NCI-H1105 treated with DMSO at 0.1 percent for 48 hours (cell line): ENCODE measurements at places on chromosomes 3 and 15.
A peak's percentile ranks its signal among the peaks of the same experiment; 100 is the strongest.

DNA sequence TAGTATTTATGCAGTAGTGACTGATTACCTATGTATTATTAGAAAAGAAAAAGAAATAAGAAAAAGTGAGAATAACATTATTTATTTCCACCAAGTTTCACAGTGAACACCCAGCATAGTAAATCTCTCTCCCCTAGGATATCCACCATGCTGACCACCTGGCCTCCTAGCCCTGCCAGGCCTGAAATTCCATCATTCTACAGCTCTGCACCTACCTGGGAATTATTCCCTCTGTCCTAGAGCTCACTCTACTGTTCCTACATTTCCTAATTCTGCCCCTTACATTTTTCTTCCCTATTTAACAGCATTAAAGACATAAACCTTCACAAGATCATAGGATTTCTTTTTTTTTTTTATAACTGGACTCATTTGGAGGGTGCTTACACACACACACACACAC, 525.3 kb upstream of the PPP2R3A start:
- DNase-seq: peak; percentile 18

DNA sequence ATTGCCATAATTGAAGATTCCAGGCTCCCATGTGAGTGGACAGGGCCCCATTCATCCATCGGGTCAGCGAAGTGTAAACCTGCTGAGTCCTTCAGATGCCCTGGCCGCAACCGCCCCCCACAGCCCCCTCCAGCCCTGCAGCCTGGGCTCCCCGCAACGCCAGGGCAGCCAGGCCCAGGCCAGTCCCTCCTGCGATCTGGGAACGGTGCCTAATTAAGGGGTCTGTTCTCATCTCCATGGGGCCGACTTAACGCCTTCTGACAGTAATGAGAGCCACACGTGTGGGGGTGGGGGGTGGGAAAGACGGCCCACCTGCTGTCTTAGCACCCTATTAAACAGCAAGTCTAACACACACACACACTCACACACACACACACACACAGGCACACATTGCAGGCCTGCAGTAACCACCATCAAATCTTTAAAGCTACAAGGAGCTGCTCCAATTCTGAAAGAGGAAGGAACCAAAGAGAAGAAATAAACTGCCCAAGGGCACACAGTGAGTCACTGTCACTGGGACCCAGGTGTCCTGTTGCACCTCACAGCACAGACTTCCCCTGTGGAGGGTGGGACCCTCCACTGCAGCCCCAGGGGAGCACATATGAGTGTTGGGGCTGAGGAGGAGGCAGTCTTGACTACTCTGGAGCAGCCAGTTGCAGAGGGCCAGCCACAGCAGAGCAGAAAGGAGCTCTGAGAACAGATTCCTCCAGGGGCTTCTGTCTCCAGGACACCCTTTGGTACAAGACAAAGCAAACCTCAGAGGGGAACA, 31.8 kb upstream of the HES1 start:
- DNase-seq: peak; percentile 45

DNA sequence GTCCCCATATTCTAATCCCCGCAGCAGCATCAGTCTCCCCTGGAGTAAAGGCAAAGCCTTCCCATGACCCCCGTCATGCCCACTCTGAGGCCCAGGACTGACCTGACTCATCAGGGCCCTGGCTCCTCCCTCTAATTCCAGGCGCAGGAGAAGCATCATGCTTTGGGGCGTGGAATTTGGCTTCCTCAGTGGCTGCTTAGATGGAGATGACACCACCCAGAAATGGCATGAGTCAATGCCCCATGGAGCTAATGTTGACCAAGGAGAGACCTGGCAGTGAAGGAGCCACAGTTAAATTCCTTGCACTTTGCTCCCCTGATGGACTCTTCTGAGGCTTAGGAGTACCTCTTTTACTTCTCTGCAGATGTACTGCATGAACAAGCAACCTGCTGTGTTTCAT, 204.2 kb upstream of the PROK2 start:
- no peak for DNase-seq

DNA sequence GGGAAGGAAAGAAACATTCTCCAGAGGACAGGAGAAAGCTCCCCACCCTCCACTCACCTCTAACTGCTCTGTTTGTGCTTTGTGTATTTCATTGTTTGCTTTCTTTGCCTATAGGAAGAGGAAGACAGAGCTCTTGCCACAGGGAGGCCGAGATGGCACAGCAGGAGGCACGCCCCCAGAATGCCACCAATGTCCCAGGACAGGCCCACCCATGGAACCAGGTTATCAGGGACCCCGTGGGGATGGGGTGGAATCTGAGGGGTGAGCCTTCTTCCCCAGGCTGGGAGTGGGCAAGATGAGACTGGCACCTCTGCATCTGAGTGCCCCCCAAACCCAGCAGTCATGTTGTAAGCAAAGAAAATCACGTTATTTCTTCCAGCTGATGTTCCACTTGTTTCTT, 155.8 kb downstream of the TBC1D2B start:
- no peak for DNase-seq

- DNase-seq: no peak
Measured at GRCh38 chr3:138401834-138402233, 32.6 kb upstream of the ESYT3 start.

GRCh38 chr3:16406166-16406565, 107.3 kb downstream of the RFTN1 start:
- no peak for DNase-seq

- no peak for DNase-seq
Measured at GRCh38 chr3:183777016-183777618, 48.3 kb downstream of the MAP6D1 start.

- DNase-seq: peak; percentile 100
Measured at GRCh38 chr3:124174476-124174875, 182.6 kb upstream of the ROPN1 start.

DNA sequence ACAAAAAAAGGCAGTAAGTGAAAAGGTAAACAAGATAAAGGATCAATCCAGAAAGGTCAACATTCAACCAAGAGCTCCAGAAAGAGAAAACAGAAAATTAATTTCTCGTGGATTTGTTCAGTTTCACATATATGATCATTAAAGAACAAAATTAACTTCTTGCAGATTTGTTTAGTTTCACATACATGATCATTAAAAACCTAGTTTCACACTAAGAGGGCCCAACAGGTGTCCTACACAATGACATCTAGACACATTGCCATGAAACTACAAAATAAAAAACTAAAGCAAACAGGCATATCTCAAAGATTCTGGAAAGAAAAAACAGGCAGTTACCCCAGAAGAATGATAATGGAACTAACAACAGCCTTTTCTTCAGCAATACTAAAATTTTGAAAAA, 22.1 kb downstream of the PHC3 start:
- no peak for DNase-seq

DNA sequence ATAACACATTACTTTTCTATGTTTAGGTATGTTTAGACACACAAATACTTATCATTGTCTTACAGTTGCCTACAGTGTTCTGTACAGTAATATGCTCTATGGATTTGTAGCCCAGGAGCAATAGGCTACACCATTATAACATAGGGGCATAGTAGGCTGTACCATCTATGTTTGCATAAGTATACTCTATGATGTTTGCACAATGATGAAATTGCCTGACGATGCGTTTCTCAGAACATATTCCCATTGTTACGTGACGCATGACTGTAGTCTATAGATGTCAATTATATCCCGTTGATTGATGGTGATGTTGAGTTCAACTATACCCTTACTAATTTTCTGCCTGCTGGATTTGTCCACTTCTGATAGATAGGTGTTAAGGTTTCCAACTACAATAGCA, 139.4 kb upstream of the PFN2 start:
- DNase-seq: peak; percentile 10

DNA sequence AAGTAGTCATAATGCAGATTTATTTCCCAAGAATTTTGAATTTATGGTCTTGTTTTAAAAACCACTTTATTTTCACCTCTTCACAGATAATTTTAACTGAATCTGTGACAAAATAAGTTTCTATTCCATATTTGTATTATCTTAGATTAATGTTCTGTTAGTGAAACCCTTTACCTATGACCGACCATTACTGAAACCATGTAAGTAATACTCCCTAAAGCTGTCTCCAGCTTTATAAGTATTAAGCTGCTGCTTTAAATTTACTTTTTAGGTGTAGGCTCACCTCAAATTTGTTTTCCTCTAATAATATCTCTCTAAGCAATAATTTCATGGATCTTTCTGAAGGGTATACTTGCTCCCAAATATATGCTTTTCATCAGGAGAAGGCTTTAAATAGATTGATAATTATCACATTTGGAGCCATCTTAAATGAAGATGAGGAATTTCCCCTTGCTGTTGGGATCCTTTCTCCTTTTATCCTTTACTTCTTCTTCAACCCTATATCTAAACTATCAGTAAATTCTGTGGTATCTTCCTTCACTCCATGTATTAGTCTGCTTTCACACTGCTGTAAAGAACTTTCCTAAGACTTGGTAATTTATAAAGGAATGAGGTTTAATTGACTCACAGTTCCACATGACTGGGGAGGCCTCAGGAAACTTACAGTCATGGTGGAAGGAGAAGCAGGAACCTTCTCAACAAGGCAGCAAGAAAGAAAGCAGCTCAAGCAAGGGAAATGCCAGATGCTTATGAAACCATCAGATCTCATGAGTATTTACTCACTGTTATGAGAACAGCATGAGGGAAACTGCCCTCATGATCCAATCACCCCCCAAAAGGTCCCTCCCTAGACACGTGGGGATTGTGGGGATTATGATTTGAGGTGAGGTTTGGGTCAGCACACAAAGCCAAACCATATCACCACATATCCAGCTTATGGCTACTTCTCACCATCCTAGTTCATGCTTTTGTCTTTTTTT, 92.3 kb upstream of the P2RY1 start:
- no peak for DNase-seq

- peak; percentile 53 for DNase-seq
Measured at GRCh38 chr3:24773798-24774197, 279.1 kb upstream of the THRB start.

DNA sequence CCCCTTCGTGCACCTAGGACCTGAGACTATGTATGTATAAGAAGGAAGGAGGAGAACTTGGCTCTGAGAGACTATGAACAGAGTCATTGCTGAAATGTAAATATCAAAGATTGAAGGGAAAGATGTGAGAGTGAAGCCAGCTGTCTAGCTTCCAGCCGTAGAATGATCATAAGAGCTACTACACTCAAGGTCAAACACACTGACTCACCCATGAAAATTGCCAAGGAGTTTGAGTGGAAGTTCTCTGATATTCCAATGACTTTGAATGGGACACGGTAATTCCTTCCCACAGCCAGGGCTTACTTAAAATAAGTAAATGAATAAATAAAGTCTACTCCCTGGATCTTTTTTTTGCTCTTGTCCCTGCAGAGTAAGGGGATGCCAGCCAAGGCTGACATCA, 398.9 kb upstream of the TPRG1 start:
- DNase-seq: no peak

GRCh38 chr3:197407526-197407925, 109.1 kb upstream of the DLG1 start:
- DNase-seq: no peak

GRCh38 chr3:151156618-151157216, 46.3 kb downstream of the GPR171 start:
- DNase-seq: peak; percentile 85

- DNase-seq: peak; percentile 93
Measured at GRCh38 chr3:143970773-143971358, 757 bp upstream of the DIPK2A start.

DNA sequence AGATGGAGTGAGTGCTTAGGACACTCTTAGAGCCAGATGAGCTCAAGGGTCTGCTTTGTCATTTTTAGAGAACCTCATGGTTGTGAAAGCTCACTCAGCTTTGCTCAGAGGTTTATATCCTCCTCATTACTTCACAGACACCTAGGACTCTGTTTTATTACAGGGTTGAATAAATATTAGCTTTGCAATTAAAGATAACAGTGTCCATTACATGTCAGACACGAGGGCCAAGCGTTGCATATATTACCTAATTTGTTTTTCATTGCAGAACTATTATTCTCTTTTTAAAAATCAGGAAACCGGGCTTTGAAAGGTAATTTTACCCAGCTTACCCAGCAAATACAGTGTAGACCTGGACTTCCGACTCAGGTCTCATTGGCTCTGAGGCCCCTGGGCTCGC, 16.1 kb downstream of the MAP6D1 start:
- DNase-seq: no peak

DNA sequence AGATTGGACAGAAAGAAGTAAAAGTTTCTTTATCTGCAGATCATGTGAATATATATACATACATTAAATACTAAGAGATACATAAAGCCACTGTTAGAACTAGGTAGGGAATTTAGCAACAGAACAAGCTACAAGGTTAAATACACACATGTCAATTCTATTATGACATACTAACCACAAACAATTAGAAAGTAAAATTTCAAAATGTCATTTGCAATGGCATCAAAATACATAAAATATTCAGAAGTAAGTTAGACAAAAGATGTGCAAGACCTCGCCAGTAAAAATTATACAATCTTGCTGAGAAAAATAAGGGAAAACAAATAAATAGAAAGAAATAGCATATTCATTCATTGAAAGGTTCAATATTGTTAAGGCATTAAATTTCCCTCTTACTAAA, 200.0 kb upstream of the HES1 start:
- DNase-seq: no peak

DNA sequence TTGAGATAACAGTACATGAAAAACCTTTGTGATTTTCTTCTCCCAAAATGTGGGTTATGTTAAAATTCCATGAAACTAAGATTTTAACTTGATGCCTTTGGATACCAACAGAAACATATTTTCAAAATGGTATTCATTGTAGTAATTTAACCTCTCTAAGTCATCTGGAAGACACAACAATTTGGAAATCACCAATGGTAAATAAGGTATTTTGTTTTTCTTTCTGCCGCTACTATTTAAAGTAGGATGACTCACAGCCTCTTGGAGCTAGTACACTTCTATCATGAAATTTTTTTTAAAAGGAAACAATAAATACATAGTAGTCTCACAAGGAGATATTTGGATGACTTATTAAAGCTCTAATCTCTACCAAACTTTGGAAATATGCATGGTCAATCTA, 291.6 kb upstream of the VEPH1 start:
- DNase-seq: no peak

DNA sequence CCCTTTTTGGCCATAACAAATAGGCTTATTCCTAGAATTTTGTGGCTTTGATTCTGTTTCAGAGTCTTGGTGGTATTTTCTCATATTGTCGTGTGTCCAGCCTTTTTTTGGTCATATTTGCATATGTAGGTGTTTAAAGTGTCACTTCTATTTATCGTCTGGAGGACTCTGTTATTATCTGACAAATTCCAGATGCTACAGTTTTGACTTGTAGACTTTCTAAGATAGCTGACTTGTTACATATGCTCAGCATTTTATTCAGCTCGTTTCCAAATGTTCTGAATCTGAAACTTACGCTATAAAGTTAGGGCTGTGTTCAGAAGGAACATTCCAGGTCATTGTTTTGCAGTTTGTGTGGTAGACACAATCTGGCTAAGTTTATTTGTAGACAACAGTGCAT, 1.9 kb downstream of the PPP4R2 start:
- no peak for DNase-seq

- no peak for DNase-seq
Measured at GRCh38 chr3:157467200-157467599, 30.6 kb downstream of the PTX3 start.

GRCh38 chr3:137647179-137647578, 116.9 kb upstream of the SOX14 start:
- DNase-seq: no peak

GRCh38 chr3:13459605-13460340, 20.3 kb upstream of the HDAC11 start:
- no peak for DNase-seq
